H1 (cell line): ENCODE measurements at places on chromosomes 2 and 18.

DNA sequence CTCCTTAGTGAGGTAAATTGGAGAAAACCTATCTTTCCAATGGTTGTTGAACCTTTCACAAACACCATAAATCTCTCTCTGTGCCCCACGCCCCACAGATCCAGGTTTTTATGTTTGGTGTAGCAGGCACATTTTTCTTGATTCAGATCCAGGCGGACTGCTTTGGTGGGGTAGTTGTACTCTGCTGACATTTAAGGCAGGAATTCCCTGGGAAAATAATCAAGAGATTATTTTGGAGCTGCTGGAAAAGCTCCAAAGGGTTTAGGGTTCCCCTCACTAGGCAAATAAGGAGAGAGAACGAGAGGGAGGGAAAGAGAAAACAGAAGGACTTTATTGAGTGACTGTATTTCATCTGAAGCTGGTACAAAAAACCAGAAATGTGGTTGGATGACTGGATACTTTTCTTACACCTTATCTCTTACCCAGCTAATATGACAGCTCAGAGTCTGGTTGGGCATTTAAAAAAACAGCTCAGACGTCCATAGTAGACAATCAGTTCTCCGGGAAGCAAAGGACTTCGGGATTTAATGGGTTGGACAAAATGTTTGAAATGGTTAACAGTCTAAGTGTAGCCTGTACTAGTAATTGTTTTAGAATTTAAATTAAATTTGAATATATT is 3.6 kb upstream of the AQP4 start:
- DNase-seq: no peak

DNA sequence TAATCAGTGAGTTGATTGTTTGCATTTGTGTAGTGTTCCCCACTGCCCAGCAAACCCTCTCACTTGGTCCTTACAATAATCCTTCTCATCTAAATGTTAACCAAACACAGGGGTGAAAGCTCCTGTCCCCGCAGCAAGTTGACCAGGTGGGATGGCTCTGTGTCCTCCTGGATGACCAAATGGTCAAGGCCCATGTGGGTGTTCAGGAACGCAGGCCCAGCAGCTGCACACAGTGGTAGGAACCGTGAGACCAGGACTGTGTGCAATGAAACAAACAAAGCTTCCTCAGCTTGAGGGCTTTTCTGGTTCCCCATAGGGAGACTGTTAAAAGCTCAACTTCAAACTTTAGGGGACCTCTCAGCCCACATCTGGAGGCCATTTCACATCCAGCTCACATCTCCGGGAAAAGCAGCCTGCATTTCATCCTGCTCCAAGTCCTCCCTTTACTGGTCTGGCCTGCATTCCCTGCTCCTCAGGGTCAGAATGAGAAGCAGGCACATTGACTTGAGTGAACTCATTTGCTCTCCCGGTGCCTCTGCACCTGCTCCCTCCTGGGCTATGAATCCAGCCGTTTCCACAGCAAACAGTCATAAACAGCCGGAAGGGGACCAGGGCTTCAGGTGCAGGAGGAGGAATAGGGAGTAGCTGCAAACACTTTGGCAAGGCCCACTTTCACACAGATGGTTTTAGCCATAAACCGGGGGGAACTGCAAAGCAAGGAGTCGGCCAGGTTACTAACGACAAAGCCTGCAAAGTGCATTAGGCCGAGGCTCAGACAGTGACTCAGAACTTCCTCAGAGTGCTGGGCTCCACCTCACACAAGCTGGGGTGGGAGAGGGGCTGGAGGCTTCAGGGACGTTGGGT is 144.7 kb downstream of the CAPN13 start:
- DNase-seq: peak; percentile 16

DNA sequence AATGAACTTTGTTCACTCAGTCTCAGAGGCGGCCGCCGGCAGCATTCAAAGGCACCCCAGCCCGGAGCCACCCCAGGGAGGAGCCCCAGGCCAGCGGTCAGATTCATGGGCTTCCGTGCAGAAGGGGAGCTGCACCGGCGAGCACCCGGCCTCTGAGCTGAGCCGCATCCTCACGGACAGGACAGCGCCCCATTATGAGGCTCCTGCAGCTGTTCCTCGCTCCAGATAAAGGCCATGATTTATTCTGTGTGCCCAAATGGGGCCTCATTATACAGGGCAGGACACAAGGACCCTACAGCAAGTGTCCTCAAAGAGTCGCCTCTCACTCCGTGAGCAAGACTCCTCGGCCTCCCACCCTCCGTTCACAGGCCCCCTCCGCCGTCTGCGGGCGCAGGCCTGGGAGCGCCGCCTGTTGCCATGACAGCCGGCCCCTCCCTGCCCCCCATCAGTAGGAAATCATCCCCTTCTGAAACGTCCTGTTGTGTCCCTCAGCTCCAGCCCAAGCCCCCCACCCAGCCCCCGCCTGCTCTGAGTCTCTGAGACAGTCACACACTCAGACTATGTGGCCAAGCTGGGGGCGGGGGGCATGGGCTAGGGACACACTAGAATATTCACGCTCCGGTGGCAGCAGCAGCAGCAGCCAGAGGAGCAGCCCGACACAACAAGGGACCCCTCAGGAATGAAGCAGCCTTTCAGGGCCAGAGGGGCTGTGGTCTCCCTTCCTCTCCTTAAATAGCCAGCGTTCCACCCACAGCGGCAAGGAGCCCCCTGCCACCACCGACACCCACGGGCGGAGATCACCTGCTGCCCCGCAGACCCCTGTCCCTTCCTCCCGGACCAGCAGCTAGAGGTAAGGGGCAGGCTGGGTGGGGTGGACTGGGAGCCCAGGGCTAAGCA is at the start of gene GPR17:
TSS of gene GPR17 (plus strand) at position 759 of the 897 bp plus-strand sequence. CDS start 4,583 bp downstream, outside the sequence.
- no peak for DNase-seq

DNA sequence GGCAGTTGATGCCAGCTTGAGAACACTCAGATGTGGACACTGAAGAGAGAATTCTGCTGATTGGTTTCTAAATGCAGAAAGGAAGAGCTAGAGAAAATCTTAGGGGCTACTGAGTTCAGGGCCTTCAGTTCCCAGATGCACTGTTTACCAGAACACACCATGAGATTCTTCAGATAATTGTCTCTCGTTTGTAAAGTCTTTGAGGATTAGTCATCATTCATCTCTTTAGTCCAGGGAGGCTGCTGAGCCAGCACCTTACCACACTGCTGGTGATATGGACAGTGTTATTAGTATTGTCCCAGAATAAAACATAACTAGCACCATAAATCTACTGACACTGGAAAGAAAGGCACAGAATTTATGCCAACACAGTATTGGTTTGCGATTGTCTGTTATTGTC is 690.8 kb upstream of the CELF4 start:
- DNase-seq: no peak

GRCh38 chr18:58253871-58254270 is 209.8 kb downstream of the NEDD4L start:
- DNase-seq: no peak

GRCh38 chr2:30272761-30273573 is 41.6 kb downstream of the LBH start:
- DNase-seq: no peak

- no peak for DNase-seq
Measured at GRCh38 chr2:209425471-209426071, 1.7 kb downstream of the MAP2 start.

DNA sequence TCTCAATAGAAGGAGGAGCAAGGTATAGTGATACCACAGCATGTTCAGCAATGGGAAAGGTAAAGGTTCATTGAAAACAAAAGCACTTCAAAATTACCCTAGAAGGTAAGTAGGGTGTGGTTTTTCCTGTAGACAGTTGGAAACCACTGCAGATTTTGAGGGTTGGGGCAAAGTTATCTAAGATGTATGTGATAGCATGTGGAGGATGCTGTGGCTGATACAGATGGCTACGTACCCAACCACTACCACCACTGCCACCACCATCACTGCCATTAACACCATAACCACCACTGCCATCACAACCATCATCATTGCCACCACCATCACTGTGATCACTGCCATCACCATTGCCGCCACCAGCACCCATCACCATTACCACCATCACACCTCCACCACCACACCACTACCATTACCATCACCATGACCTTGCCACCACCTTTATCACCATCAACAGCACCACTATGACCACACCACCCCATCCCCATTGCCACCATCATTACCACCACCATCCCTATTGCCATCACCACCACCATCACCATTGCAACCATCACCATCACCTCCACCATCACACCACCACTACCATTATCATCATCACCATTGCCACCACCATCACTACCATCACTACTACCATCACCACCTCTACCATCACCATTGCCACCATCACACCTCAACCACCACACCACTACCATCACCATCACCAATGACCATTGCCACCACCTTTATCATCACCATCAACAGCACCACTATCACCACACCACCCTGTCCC is 3.7 kb downstream of the TMSB10 start:
- no peak for DNase-seq

GRCh38 chr18:24403076-24403475 is 5.5 kb upstream of the OSBPL1A start:
- DNase-seq: no peak

- DNase-seq: no peak
Measured at GRCh38 chr2:215680605-215681598, 245.0 kb upstream of the FN1 start.

DNA sequence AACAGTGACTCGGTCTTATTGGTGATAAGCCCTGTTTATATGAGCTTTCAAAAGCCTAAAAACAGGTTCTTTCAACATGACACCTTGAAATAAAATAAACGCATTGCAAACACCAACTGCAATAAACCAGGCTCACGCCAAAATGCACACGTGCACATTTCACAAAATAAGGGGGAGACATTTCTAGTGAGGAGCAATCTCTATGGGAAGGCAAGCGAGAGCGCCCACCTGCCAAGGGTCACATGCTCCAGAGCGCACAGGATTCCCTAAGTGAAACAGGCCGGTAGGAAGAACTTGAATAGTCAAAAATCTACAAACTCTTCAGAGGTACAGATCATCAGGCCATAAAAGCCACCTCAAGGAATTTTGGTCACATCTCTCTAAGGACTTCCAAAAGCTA is 1.9 kb downstream of the PID1 start:
- no peak for DNase-seq

DNA sequence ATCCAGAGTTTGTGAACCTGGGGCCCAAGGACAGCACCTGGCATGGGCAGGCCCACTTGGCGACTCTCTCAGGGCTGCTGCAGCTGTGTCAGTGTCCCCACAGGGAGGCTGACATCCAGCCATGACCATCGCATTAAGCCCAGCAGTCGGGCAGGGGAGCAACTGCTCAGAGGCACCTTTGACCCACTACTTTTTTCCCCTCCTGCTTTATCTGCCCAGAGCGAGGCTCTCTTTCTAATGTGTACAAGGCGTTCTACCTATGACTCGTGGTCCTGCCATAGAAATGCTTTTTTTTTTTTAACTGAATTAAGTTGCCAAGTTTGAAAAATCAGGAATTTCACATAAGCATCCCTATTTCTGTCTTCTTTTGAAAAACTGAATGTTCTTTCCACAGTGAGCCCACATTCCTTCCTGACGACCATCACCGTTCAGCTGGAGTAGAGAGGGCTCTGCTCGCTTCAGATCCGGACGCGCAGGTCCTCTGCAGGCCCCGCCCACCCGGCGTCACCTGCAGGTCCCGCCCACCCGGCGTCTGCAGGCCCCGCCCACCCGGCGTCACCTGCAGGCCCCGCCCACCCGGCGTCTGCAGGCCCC is 403 bp upstream of the CLUL1 start:
- peak; percentile 71 for DNase-seq

- no peak for DNase-seq
Measured at GRCh38 chr2:39424951-39425350, 12.1 kb downstream of the MAP4K3 start.

DNA sequence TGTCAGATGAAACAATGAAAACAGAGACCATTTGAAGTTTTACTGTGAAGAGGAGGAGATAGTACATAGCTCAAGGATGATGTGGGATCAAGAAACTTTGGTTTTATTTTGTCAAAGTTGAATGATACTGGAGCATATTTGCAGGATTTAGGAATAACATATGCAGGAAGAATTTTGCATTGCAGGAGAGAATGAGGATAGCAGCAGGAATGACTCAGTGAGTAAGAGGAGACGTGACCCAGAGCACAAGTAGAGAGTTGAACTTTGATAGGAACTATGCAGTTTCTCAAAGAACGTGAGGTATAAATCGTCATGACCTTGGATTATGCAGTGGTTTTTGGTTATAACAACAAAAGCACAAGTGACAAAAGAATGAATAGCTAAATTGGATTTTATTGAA is 47.7 kb downstream of the MAPRE2 start:
- DNase-seq: no peak

DNA sequence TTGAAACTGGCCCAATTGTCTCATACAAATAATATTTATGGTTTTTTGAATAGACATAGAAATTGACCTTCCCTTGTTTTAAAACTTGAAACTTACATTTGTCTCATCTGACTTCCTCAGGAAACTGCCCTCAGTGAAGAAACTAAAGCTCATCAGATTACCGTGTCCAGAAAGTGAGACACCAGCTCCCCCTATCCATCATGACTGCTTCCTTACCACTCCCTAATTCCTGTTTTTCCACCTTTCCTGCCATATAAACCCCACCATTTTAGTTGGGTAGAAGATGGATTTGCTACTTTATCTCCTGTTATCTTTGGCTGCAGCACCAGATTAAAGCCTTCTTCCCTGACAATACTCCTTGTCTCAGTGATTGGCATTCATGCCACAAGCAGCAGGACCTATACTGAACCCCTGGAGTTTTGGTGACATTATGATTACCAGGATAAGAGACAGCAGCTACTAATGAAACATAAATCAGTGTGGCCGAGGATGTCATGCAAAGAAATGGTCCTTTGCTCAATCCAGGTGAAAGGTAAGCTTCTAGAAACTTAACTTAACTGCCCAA is 1627.6 kb upstream of the ZEB2 start:
- DNase-seq: no peak

DNA sequence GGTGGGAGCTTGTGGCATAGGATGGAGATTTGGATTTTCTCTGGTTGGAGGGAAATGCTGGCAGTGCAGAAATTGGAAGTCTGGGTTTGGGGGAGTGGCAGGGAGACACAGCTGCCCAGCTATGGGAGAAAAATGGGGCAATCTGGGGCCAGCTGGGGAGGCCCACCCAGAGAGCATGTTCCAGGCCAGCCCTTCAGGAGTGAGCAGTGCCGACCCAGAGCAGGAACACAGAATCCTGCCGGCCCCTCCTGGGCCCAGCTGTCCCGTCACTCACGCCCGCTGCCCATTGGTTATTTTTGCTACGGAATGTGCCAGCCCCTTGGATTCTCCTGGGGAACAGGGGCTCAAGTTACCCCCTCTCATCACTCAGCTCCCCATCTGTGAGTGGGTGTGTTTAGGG is 4.9 kb downstream of the SPEG start:
- DNase-seq: no peak

GRCh38 chr2:197803033-197803444 is 1.4 kb upstream of the PLCL1 start:
- DNase-seq: no peak
